ENCODE measurements at places on chromosomes 5 and 9.

DNA sequence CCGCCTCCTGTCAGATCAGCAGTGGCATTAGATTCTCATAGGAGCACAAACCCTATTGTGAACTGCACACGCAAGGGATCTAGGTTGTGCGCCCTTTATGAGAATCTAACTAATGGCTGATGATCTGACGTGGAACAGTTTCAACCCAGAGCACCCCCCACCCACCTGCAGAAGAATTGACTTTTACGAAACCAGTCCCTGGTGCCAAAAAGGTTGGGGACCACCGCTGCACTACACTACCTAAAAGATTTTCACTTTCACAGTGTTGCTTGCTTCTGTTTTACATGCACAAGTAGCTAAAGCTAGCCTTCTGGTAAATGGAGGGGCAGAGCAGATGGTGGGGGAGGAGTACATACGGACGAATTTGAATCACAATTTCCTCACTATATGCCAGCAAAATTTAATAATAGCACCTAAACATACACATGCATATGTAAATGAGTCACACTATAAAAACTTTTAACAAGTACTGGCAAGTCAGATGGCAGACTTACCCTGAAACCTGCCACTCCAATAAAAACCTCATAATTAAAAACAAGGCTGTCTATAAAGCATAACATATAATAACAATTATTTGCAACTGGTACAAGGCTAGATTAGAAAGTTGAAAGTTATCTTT lies 24.0 kb upstream of the CDKN2B start:
- no peak for DNase-seq

- DNase-seq, result no peak
Measured at GRCh38 chr5:45512521-45512920, 183.7 kb downstream of the HCN1 start.

- no peak for DNase-seq
Measured at GRCh38 chr9:10946676-10947410, 334.0 kb upstream of the PTPRD start.

GRCh38 chr9:121601194-121601593 lies 50.2 kb upstream of the DAB2IP start:
- DNase-seq, result no peak

DNA sequence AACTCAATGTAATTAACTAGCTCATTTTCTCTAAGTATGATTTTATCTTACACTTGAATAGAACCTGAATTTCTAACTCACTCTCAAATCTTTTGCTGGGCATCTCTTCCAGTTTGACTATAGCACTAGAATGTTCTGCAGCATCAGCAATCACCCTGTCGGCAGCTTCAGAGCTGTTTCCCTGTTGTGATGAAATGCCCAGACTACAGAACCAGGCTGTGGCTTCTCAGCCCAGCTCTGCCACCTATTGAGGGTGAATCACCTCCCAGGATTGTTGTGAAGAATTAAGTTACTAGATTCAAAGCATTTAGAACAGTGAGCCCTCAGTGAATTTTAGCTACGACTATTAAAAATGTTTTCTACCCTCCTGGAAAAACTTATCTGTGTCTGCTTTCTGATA lies 90.4 kb upstream of the ANKRD55 start:
- DNase-seq, result no peak

GRCh38 chr5:127040796-127041520 lies 10.6 kb upstream of the MARCHF3 start:
- DNase-seq, result no peak

- no peak for DNase-seq
Measured at GRCh38 chr9:137167747-137168572, 1.9 kb downstream of the LRRC26 start.

GRCh38 chr5:32854473-32854872 lies 143.4 kb downstream of the NPR3 start:
- DNase-seq, result no peak

- no peak for DNase-seq
Measured at GRCh38 chr5:131795228-131795627, 1.6 kb downstream of the FNIP1 start.

DNA sequence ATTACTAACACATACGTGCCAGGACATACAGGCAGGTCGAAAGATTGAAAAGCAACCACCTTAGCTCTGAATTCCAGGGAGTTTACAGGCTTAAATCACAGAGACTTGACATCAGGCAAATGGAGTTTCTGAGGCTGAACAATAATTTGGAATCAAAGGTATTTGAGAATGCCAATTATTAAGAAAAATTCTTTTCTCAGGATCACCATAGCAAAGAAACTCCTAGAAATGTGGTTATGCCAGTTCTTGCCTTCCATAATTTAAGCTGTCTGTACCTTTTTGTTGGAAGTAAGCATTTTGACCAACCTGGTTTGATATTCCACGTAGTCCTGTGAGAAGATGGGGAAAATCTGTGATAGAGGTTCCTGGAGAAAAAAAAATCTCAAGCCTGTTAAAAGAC lies 312.4 kb upstream of the SMARCA2 start:
- no peak for DNase-seq

DNA sequence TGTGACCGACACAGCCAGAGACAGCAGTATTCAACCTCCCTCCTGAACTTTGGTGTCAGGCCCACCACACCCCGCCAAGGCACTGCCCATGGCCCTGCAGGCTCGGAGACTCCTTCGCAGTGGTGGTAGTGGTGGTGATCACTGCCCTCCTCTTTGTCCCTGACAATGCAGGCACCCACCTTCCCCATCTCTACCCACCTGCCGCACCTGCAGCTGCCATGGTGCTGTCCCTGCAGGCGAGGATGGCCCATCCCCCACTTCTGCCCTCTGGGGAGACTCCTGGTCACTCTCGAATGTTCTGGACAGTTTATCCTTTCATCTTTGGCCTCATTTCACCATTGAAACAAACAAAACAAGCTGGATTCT lies 4.4 kb upstream of the IL4 start:
- DNase-seq, result no peak

DNA sequence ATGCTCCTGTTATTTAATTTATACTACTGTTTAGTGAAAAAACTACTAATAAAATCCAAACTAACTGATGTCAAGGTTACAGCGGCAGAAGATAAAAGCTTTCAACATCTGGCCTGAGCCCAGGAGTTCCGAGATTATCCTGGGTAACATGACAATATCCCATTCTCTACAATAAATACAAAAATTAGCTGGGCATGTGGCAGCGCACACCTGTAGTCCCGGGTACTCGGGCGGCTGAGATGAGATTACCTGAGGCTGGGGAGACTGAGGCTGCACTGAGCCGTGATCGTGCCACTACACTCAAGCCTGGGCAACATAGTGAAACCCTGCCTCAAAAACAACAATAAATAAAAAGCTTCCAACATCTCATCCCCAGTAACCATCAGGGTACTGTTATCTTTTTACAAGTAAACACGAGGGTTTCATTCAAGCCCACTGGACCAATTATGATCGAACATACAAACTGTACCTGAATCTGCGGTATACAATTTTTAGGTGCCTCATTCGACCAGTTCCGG lies 1.3 kb downstream of the RPL37 start:
- no peak for DNase-seq

GRCh38 chr5:124644138-124644537 lies 102.3 kb downstream of the ZNF608 start:
- no peak for DNase-seq

DNA sequence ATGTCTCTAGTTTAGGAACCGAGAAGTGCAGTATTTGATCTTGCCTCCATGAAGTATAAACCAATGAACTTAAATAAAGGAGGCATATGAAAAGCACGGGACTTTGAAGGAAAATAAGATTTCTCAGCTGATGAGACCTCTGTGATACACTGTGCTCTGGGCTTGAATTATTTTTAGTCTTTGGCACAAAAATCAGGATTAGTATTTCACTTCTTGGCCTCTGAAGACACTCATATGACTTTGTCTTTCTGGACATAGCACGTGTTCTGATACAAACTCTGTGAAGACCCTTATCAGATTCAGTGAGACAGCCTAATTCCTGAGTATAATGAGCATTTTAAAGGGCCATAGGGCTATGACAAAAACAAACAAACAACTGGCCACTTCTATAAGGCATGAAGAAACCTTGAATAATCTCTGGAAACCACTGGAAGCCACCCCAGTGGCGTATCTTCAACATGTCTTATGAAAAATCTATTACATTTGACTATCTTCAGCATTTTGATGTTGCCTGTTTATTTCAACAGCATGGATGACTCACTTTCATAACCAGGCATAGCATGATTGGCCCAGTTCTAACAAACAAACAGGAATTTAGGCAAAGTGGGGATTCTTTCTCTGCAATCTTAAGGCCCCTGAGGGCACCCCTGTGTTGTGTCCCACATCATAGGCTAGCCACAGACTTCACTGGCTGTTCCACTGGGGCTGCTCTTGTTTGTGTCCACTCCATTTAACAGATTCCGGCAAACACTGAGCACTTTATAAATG lies 90.3 kb upstream of the ZNF462 start:
- no peak for DNase-seq

DNA sequence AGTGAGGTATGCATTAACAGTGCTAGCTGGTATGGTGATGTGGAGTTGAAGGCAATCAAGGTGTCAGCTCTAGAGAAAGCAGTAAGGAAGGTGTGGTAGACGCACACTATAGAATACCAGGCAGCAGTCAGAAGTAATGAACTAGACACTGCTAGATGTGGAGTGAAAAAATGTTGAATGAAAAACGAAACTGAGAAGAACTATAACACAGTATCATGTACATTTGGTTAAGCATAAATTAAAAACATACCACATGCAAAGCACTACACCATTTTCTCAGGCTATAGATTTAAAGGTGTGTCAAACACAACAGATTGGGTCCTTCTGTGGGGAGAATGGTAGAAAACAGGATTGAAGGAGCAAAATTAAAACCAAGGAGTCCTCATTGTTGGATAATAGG lies 15.4 kb downstream of the ZNF622 start:
- DNase-seq, result no peak

DNA sequence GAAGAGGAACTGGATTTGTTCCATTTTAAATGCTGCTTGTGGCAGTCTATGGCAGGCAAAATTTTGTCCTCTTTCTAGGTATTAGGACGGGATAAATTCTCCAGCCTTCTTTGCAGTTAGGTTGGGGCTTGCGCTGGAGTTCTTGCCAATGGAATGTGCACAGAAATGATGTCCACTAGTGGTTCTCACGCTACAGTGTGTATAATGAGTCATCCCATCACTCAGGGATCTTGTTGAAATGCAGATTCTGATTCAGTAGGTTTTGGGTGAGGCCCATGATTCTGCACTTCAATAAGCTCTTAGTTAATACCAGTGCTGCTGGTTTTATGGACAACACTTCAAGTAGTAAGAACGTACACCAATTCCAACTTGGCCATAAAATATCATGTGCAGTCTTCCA lies 317.6 kb upstream of the KLF4 start:
- no peak for DNase-seq

DNA sequence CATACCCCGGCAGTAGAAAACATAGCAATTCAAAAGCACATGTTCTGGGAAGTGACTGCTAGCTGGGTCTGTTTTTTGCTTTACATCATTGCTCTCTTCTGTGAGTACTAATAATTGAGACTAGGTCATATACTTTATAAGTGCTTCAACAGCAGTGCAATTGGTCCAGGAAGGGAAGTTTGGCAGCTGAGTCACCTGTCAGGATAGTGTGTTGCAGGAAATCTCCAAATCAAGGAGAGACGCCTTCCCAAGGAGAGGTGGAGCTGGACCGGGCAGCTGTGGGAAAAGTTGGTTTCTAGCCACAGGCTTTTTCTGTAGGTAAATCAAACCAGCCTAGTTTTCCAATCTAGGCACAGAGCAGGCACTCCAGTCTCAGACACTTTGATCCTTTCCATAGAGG lies 330.1 kb downstream of the ENC1 start:
- no peak for DNase-seq

GRCh38 chr5:164375051-164375450 lies 869.6 kb downstream of the MAT2B start:
- no peak for DNase-seq

DNA sequence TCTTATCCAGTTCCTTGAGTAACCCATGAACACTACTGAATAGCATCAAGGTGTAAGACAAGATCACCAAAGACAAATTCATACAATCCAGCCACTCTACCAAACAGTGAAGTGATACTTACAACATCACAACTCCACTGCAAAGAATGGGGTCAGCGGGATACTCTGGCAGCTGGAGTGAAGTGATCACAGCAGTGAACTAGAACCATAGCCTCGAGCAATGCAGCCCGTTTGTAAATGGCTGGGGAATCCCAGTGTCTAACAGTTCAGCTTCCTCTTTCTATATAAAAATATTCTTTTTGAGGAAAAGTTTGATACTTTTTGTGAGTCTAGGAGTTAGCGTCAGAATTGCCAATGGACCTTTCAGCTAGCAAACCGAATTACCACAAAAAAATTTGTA lies 515.2 kb downstream of the ZNF608 start:
- no peak for DNase-seq

DNA sequence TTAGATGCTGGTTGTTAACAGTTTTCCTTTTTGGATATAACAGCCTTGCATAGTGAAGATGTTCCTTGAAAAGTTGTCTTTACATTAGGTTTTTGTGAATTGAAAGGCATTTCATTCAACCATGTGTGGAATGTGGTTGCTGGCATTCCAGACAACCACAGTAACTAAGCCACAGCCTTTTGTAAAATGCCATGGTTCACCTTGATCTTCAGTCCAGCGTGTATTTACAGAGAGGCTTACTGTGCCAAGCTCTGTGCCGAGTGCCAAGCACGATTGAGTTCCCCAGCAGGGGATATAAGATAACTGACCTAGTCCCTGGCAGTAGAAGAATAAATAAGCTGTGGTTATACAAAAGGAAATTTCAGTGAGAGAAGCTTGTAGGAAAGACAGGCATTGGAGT lies 4.9 kb downstream of the EXOSC2 start:
- no peak for DNase-seq

DNA sequence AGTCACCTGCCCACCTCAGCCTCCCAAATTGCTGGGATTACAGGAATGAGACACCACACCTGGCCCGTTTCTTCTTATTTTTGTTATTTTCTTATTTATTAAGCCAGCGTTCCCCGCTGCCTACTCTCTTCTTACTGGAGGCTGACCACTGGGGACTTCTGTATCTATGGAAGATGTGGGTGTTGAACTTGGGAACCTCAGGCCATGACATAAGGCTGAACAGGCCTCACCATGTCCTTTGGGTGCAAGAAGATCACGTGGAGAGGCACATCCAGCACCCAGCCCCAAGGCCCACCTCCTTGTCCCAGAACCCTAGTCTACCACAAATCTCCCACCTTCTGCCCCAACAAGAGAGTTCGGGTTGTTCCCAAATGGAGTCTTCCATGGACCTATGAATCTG lies 59.4 kb upstream of the NEK6 start:
- no peak for DNase-seq
